ENCODE measurements at places on chromosomes 5 and 9.
A peak's percentile ranks its signal among the peaks of the same experiment; 100 is the strongest.

GRCh38 chr5:142143878-142144277 is 35.3 kb downstream of the NDFIP1 start:
- peak; percentile 57 for DNase-seq

- no peak for DNase-seq
Observed at GRCh38 chr9:98043915-98044314, 12.6 kb upstream of the NANS start.

DNA sequence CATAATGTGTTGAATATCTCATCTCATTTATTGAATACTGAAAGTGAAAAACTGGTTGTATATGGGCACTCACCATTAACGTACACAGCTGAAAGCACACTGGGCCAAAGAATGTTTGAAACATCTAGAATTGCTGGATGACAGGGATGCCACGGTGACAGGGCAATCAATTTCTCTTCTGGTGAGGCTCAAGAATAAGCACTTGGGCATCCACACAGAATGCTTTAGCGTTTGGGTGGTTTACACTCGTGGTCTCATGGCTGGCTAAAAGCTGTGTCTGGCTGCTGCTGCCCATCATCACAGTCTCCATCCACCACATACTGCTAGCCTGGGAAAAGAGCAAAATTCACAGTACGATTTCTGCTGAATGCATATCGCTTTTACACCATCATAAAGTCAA is 30.7 kb upstream of the IL31RA start:
- peak; percentile 8 for DNase-seq

DNA sequence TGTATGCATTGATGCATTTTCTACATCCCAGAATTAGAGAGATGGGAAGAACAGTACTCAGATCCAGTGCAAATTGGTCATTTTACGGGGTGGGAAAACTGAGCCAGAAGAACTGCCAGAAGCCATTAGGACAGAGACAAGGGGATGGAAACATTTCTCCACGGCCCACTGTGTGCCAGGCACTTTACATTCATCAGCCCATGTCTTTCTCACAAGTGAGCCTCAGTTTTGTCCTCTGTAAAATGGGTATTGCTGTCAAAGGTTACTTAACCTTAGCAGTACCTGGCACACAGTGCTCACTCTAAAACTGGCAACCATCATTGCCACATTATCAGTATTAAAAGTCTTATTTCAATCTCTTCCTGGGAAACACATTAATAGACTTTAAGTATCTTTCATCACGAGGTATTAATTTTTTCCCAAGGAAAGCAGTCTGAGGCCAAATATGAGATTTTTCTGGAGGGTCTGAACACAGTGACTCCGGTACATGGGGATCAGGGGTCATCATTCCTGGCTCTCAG is 5.2 kb downstream of the DUSP1 start:
- peak; percentile 81 for DNase-seq

- peak; percentile 48 for DNase-seq
Observed at GRCh38 chr5:128254789-128255188, 171.2 kb downstream of the SLC12A2 start.

DNA sequence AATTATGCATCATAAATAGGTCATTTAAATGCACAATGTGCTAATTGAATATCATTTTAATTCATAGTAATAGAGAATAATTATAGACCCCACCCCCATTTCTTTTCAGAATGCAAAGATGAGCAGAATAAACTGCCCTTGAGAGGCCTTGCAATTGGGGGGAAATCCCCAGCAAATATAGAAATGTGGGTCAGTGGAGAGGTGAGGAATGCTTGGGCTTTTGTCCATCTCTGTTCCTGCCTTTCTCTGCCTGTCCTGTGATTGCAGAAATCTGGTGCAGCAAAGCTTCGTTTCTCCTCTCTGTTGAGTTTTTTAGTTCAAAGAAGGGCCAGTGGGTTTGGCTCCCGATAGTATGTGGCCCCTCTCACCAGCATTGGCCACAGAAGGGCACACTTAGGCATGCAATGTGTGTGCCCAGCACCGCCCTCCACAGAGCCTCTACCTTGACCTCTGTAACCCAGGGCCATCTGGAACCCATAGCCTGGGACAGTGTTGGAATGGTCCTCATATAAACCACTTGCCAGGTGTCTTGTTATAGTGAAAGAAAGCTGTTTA is 164.2 kb downstream of the SEMA6A start:
- no peak for DNase-seq

DNA sequence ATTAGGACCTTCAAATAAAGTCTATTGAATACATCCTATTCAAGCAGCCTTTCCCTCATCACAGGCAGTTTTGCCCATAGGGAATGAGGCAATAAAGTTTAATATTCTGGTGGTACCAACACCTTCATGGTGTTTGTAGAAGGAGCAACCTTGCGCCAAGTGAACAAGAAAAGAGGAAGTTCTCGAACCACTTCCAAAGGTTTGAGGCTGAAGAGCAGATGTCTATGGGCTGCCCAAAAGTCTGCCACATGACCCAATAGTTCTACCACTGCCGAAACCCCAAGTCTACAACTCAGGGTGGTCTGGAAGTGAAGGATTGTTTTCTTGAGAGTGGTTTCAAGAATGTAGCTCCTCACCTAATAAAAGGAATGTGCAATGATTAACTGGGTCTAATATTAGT is 123.1 kb downstream of the NPR3 start:
- DNase-seq: no peak

DNA sequence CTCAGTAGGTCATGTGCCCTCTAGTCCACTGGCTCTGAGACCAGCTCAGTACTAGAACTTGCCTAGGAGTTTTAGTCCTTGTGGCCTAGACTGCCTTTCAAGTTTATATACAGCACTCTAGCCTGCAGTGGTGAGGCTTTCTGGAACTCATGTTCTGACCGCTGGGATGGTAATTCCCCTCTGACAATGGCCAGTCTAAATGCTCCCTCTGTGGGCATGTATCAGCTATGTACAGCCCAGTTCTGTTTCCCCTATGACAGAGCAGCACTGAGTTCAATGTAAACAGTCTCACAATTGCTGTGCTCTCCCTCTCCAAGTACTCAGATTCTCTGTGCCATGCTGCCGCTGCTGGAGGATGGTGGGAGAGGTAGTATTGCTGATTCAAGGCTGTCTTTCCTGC is 68.6 kb upstream of the SLC27A6 start:
- no peak for DNase-seq

DNA sequence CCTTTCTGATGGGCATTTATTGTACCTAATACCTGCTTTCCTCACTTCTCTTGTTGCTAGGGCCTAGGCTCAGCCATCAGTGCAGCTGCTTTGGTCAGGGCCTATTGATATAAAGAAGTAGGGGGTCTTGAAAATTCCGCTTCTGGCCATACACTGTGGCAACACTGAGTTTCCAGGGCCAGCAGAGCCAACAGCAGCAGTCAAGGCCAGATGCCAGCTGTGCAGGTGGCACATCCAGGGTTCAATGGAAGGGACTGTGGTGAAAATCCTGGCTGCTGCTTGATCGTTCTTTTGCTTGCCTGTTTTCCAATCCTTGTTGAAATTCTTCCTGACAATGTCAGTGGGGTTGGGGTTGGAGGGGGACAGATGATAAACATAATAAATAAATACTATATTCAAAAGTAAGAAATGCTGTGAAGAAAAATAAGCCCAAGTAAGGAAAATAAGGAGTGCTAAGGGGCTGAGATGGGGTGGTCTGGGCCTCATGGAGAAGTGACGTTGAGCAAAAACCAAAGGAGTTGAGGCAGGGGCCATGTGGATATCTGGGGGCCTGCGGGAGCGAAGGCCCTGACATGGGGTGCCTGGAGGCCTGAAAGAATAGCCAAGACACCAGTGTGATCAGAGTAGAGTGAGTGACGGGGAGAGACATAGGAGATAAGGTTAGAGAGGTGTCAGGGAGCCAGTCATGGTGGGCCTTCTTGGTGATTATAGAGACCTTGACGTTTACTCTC is 91.0 kb upstream of the ALDH1B1 start:
- no peak for DNase-seq

DNA sequence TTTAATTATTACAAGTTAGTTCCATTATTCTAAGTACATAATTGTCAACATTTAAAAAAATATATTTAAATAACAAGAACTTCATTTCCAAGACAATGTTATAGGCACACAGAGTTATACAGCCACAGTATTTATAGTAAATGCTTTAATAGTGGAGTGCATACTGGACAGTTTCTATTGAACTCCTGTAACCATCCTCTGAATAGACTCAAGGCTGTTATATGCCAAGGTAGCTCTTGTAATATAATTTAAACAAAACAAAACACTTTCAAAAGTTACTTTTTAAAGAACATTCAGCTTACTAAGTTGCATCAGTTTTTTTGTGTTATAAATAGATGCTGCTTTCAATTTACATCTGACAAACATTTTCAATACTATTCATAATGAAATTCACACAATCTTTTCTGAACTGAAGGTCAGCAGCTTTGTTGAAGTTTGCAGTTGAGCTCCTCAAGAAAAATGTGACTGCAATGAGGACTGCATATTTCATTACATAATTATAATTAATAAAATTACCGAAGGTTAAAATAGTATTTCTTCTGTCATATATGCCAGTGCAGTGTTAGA is 549.9 kb upstream of the CYLC2 start:
- no peak for DNase-seq

- DNase-seq: no peak
Observed at GRCh38 chr5:111935835-111936234, 178.8 kb upstream of the NREP start.

DNA sequence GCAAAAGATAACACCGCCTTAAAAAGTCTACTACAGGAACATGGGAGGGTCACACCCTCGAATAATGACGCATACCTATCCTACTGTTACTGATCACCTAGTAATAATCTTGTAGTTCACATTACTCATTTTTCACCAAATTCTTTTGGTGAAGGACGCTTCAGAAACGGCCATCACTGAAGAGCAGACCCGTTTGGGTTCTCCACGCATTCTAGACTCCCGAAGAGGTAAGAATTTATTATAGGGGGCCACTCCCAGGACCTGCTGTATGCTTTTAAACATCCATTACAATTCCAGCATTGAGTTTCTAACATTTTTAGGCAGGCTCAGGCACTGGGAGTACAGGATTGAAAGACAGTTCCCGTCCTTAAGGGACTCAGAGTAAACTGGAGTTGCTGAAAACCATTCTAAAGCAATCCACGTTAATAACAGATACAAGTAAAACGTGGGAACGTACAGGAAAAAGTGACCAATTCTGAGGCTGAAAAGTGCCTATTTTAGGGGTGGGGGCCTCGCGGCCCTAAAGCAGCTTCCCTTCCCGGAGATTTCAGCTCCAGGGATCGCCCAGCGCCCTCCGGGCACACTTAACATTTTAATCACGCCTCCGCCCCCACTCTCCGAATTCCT is at the start of gene FER:
TSS of gene FER (plus strand) at position 124 of the 627 bp plus-strand sequence. CDS start 50,286 bp downstream, outside the sequence.
- peak; percentile 75 for DNase-seq

DNA sequence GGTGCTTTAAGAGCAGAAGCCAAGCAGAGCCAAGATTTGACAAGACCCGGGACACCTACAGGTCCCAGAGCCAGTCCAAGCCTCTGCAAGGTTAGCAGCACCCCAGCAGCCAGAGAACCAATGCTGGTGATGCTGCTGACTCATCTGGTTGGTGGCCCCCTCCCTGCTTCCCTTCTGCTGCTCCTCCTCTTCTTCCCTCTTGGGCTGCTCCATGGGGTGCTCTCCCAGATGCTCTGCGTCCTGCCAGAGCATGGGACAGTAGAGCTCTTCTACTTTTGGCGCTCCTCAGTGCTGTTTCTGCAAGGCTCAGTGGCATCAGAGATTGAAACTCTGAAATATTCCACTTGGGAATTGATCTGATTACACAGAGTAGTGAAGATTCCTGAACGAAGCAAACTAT is 76.1 kb upstream of the SAP30L start:
- no peak for DNase-seq

DNA sequence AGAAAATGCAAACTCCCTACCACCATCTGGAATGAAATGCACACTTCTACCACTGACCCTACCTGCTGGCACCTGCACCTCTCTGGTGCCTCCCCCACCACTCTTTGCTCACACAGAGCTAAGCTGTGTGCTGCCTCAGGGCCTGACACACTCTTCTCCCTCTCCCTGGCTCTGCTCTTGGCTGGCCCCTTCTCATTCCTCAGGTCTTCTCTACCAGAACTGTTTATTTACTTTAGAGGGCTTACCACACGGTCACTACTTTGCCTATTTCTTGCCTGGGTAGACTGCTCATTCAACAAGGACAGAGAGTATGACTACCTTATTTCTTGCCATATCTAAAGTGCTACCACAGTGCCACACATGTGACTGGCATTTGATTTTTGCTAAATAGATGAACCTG is 3.3 kb downstream of the REEP5 start:
- no peak for DNase-seq

DNA sequence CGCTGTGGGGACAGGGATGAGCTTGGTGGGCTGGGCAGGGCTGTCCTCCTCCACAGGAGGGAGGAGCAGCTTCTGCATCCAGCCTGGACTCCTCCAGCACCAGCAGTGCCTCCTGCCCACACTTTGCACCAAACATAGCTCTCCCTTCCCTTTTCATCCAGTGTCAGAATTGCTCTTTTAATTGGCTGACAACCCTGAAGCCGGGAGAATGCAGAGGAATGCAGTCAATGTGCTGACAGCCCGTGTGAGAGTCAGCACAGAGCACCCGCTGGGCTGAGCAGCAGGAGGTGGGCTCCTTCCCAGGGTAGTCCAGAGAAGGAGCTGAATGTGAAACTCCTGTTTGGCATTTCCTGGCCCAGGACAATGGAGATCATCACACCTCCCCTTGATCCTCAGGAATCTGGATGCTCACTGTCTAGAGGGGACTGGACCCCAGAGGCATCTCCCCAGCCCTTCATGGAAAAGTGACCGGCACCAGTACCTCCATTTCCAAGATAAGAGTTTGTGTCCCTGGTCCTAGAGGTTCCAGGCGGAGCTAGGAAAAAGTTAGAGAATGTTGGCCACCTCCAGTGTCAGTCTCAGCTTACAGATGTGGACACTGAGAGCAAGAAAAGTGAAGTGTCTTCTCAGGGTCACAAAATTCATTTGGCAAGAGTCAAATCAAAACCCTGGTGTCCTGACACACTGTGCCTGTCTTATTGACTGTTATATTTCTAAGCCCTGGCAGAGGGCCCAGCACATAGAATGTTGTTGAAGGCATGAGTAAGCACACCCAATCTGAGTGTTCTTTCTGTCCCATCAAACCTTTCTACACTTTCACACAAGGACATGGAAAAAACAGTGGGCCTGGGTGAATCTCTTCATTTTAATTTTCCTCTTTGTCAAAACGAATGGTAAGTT is 202.1 kb downstream of the SNX18 start:
- DNase-seq: peak; percentile 54

- no peak for DNase-seq
Observed at GRCh38 chr5:123876276-123876790, 364.4 kb downstream of the CSNK1G3 start.

Measured in tongue (tissue), 3 donors.